ENCODE measurements at places on chromosomes 11 and 22.

DNA sequence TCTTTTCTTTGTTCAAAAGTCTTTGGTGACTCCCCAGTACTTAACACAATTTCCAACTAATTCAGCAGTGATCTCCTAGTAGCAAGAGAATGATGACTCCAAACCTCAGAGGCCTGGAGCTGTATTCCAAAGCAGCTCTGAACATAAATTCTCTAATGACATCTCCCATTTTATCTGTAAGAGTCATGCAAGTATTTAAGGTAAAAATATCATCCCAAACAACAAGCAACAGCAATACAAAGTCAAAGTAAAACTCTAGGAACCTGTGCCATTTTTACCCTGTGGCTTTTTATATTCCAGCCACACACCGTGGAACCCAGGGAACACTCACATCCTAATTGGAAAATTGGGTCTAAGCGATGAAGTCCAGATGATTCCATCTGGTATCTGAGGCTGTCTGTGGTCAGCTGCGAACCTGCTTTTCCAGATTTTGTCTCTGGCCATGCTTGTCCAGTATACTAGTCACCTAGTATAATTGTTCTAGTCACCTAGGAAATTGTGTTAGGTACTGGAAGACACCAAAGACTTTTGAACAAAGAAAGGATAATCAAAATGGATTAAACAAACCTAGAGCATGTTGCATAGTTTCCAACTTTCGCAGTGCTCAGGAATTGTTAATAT is 92.3 kb upstream of the SLC25A18 start:
- no peak overlapping the region for H3K4me3 ChIP-seq
- H3K27me3 ChIP-seq = peaks cover 93% of the 10 kb centered on the region

DNA sequence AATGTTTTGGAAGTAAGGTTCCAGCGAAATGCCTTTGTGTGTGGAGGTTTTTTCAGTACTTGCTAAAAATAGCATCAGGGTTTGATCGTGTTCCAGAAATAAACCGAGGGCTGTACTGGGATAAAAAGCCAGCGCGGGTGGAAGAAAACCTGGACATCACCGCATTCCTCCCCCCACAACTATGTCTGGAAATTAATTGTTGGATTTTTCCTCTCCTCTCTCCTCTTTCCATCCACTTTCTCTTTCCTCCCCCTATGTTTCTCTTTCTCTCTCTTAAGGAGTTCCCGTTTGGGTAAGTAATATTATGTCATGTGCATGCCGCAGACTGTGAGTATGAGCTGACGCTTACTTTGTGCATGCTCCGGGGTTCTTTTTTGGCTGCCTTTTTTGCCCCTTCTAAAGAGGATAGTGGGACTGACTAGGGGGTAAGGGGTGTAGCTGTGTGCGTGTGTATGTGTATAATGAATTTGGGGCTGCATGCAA is 104.2 kb upstream of the HSD17B12 start:
- H3K4me1 ChIP-seq = no peaks in the 10 kb centered on the region
- no peaks in the 10 kb centered on the region for H3K36me3 ChIP-seq
- H3K27ac ChIP-seq = no peak overlapping the region
- no peak overlapping the region for H3K4me3 ChIP-seq

GRCh38 chr11:102307727-102308038 is 9.6 kb upstream of the BIRC3 start:
- H3K4me3 ChIP-seq = no peak overlapping the region
- H3K27ac ChIP-seq = peak overlapping the region; percentile 13
- peaks cover 37% of the 10 kb centered on the region for H3K4me1 ChIP-seq
- H3K36me3 ChIP-seq = no peaks in the 10 kb centered on the region
- DNase-seq = no peak

- H3K27ac ChIP-seq = no peak overlapping the region
- DNase-seq = no peak
- no peaks in the 10 kb centered on the region for H3K36me3 ChIP-seq
- no peaks in the 10 kb centered on the region for H3K4me1 ChIP-seq
- H3K27me3 ChIP-seq = no peaks in the 10 kb centered on the region
Measured at GRCh38 chr11:36577373-36577772, 9.6 kb downstream of the RAG1 start.

DNA sequence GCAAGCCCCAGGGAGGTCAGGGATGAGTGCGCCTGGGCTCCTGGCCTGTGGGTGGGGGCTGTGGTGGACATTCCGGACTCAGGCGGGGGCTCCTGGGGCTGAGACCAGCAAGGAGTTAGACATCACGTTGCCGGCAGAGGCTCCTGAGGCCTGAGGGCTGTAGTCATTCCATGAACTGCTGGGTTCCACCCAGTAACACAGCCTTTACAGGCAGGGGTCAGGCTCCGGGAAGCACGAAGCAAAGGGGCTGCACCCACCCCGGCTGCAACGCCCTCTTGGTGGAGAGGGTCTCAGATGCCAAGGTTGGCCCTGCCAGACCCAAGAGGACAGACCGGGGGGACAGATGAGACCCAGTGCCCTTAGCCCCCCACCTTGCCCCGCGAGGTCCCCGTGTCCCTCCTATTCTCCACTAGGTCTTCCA is 9.0 kb downstream of the TNNT3 start:
- no peak overlapping the region for H3K4me3 ChIP-seq
- no peaks in the 10 kb centered on the region for H3K36me3 ChIP-seq
- no peak for DNase-seq
- H3K4me1 ChIP-seq = no peaks in the 10 kb centered on the region
- no peak overlapping the region for H3K27ac ChIP-seq

GRCh38 chr11:95588821-95589220 is 200.8 kb downstream of the FAM76B start:
- H3K36me3 ChIP-seq = no peaks in the 10 kb centered on the region
- no peaks in the 10 kb centered on the region for H3K4me1 ChIP-seq
- H3K27me3 ChIP-seq = no peaks in the 10 kb centered on the region
- H3K4me3 ChIP-seq = no peak overlapping the region
- no peak for DNase-seq
- no peak overlapping the region for H3K27ac ChIP-seq

GRCh38 chr11:57406337-57406904 is 16.0 kb upstream of the PRG2 start:
- peaks cover 18% of the 10 kb centered on the region for H3K4me1 ChIP-seq
- no peak overlapping the region for H3K27ac ChIP-seq
- H3K27me3 ChIP-seq = no peaks in the 10 kb centered on the region
- no peak for DNase-seq

DNA sequence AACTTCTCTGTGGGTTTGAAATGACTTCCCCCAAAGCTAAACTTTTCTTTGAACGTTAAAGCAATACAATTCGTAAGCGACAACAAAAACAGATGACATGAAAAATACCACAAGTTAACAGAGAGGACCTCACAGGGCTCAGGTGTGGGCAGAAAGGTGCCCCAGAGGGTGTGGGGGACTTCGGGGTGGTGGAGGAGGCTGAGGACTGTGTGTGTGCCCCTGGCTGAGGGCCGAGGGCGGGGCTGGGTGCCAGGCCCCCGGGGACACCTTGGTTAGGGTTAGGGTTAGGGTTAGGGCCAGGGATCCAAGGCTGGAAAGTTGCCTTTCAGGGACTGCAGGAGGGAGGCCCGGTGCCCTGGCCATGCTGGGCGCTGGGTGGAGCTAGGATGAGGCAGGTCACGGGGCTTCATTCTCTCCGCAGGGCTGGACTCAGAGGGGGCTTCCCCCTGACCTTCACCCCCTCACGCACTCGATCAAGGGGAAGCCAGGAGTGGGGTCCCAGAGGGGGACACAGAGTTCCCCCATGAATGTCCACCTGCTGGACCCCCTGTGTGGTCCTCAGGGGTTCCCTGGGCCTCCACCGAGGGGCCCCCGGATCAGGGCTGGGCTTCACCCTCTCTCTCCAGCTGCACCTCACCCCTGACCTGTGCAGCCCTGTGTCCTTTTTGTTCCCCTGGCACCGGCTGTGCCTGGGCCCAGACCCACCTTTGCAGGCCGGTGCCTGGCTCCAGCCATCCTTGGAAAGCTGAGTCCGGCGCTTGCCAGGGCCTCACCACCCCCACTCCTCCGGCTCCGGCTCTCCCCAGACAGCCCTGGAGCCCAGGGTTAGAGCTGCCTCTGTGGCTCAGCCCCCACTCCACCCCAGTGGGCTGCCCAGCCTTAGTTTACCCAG is 7.0 kb downstream of the TNNI2 start:
- no peak overlapping the region for H3K4me3 ChIP-seq
- no peaks in the 10 kb centered on the region for H3K4me1 ChIP-seq

- no peaks in the 10 kb centered on the region for H3K27me3 ChIP-seq
- H3K4me1 ChIP-seq = peaks cover 60% of the 10 kb centered on the region
- H3K4me3 ChIP-seq = no peak overlapping the region
- H3K36me3 ChIP-seq = peaks cover 12% of the 10 kb centered on the region
Measured at GRCh38 chr22:36470994-36471331, 10.5 kb downstream of the TXN2 start.

GRCh38 chr11:8230178-8230859 is 33.4 kb downstream of the LMO1 start:
- DNase-seq = no peak
- H3K27me3 ChIP-seq = no peaks in the 10 kb centered on the region
- peaks cover 30% of the 10 kb centered on the region for H3K4me1 ChIP-seq
- no peak overlapping the region for H3K4me3 ChIP-seq

GRCh38 chr11:124174001-124174583 is 9.1 kb upstream of the OR10D3 start:
- no peak for DNase-seq
- no peak overlapping the region for H3K4me3 ChIP-seq
- H3K36me3 ChIP-seq = no peaks in the 10 kb centered on the region
- H3K27ac ChIP-seq = no peak overlapping the region
- no peaks in the 10 kb centered on the region for H3K27me3 ChIP-seq
- no peaks in the 10 kb centered on the region for H3K4me1 ChIP-seq

- no peak overlapping the region for H3K27ac ChIP-seq
- peaks cover 19% of the 10 kb centered on the region for H3K4me1 ChIP-seq
- no peaks in the 10 kb centered on the region for H3K27me3 ChIP-seq
- no peak overlapping the region for H3K4me3 ChIP-seq
- H3K36me3 ChIP-seq = 0 out of 2 replicates have a peak, but pooled peaks cover 7% of the 10 kb centered on the region
- no peak for DNase-seq
Measured at GRCh38 chr11:67268962-67269268, 2.6 kb downstream of the GRK2 start.

DNA sequence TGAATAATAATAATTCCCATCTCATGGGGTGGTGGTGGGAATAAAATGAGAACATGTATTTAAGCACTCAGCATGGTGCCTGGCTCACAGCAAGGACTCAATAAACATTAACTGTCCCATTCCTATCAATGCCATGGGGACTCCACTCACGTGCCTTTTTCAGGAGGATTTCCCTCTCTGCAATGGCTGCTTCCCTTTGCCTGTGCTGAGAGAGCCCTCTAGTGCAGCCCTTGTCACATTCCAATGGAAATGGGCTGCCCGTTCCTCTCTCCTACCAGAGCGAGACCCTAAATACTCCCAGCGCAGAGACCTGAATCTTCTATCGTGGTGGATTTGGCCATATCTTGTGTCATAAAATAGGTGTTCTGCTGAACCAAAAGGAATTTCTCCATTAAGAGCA is 621.5 kb upstream of the B3GAT1 start:
- peaks cover 64% of the 10 kb centered on the region for H3K27me3 ChIP-seq
- no peaks in the 10 kb centered on the region for H3K36me3 ChIP-seq
- no peak for DNase-seq
- no peak overlapping the region for H3K27ac ChIP-seq
- H3K4me1 ChIP-seq = no peaks in the 10 kb centered on the region

- H3K27ac ChIP-seq = no peak overlapping the region
- no peaks in the 10 kb centered on the region for H3K4me1 ChIP-seq
- H3K27me3 ChIP-seq = peaks cover 96% of the 10 kb centered on the region
- no peak for DNase-seq
- H3K36me3 ChIP-seq = no peaks in the 10 kb centered on the region
Measured at GRCh38 chr22:43310311-43310710, 32.9 kb downstream of the SCUBE1 start.

- no peak overlapping the region for H3K27ac ChIP-seq
- H3K4me1 ChIP-seq = no peaks in the 10 kb centered on the region
- no peak for DNase-seq
- H3K27me3 ChIP-seq = no peaks in the 10 kb centered on the region
- H3K36me3 ChIP-seq = peaks cover 27% of the 10 kb centered on the region
Measured at GRCh38 chr22:41524809-41525449, 19.3 kb downstream of the POLR3H start.

GRCh38 chr11:76796511-76797198 is 13.5 kb downstream of the TSKU start:
- H3K27ac ChIP-seq = no peak overlapping the region
- peaks cover 42% of the 10 kb centered on the region for H3K4me1 ChIP-seq
- H3K4me3 ChIP-seq = no peak overlapping the region
- peaks cover 63% of the 10 kb centered on the region for H3K36me3 ChIP-seq
- no peaks in the 10 kb centered on the region for H3K27me3 ChIP-seq

- H3K36me3 ChIP-seq = peaks cover 10% of the 10 kb centered on the region
- DNase-seq = peak; percentile 23
- no peak overlapping the region for H3K27ac ChIP-seq
- H3K4me3 ChIP-seq = no peak overlapping the region
- no peaks in the 10 kb centered on the region for H3K27me3 ChIP-seq
Measured at GRCh38 chr11:48025984-48026340, 45.6 kb downstream of the PTPRJ start.

DNA sequence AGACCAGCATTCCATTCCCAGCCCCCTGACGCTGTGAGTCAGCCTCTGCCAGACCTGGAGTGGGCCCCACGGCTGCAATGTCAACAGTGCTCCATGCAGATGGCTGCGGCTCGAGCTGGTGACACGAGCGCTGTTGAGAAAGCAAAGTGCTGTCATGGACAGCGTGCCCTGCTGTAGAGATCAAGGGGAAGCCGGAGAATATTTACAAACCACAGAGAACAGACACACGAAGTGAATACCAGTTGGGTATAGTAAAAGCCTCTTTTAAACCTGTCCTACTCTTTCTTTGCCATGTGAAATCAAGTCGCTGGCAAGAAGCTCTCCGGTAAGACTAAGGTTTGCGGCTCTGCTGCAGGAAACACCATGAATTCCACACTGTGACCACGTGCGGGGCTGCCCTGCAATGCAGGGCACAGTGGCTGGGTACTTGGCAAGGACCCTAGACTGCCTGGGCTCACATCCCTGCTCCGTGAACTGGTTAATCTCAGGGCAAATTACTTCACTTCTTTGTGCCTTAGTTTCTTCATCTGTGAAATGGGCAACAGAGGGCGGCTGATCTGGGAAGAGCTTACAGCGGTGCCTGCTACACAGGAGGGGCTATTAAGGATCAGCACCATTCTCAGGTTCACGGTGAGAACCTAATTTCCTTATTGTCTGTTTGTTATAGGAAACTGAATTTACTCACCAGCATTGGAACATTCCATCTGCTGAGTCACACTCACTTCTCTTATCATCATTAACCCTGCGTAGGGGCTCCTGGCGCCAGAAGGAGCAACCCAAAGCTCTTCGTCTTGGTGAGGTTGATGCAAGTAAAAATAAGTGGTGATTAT is 27.8 kb upstream of the ELFN2 start:
- peak overlapping the region; percentile 15 for H3K4me3 ChIP-seq
- H3K4me1 ChIP-seq = peaks cover 27% of the 10 kb centered on the region
- peak; percentile 99 for DNase-seq
- no peaks in the 10 kb centered on the region for H3K36me3 ChIP-seq

GRCh38 chr11:15236559-15236958 is 121.8 kb downstream of the INSC start:
- no peak for DNase-seq
- no peaks in the 10 kb centered on the region for H3K27me3 ChIP-seq
- no peaks in the 10 kb centered on the region for H3K4me1 ChIP-seq

DNA sequence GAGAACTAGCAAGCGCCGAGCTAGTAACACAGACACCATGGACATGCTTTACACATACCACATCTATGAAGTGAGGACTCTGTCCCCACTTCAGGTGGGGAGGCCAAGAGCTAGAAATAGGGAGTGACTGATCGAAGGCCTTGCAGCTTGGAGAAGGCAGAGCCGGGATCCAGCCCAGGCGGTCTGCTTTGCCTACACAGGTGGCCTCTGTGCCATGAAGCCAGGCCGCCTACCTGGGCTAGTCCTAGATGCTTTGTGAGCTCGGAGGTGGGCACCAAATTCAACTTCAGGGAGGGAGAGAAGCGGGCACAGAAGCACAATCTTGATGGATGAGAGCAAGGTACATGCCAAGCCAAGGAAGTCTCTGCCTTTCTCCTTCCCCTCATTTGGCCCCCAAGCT is 117.2 kb downstream of the TIMP3 start:
- H3K4me3 ChIP-seq = no peak overlapping the region
- H3K4me1 ChIP-seq = no peaks in the 10 kb centered on the region
- H3K27me3 ChIP-seq = peaks cover 59% of the 10 kb centered on the region
- DNase-seq = no peak

Measured in PC-9 (cell line).